GM04504 (cell line): ENCODE measurements at places on chromosomes 5 and 9.

GRCh38 chr5:172453986-172454357 lies 353 bp downstream of the SH3PXD2B start:
- no peak for DNase-seq

DNA sequence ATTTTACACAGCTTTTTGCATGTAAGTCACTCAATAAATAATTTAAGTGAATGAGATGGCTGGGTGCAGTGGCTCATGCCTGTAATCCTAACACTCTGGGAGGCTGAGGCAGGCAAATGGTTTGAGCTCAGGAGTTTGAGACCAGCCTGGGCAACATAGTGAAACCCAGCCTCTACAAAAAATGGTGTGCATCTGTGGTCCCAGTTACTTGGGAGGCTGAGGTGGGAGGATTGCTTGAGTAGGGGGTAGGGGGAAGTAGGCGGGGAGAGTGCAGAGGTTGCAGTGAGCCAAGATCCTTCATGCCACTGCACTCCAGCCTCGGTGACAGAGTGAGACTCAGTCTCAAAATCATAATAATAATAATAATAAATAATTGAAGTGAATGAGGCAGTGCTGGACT lies 10.2 kb downstream of the KLF9 start:
- no peak for DNase-seq

DNA sequence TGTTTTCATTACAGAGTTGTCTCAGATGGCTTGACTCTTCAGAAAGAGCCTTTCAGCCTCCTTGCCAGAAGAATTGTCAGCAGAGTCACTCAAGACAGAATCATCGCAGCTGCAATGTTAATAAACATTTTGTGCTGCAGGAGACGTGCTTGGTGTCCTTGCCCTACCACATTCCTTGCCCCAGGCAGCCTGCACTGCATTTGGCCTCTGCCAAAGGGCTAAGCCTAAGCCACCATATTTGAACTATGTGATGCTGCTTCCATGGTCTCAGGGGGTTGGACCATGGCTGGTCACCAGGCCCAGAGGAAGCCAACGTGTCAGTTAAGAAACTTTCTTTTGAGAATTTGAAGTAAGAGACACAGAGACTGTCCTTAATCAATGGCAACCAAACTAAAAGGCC lies 145.4 kb downstream of the ACTL7B start:
- no peak for DNase-seq

DNA sequence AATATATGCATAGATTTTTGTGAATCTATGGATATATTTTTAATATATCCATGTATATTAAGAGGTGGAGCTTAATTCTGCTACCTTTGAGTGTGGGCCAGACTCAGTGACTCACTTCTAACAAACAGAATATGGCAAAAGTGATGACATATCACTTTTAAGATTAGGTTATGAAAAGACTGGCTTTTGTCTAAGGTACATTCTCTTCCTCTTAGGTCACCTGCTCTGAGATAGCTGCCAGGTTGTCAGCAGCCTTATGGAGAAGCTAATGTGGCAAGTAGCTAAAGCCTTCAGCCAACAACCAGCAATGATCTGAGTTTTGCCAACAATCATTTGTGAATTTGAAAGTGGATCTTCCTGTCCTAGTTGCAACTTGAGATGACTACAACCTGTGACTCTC lies 83.8 kb downstream of the ANKRD31 start:
- no peak for DNase-seq

DNA sequence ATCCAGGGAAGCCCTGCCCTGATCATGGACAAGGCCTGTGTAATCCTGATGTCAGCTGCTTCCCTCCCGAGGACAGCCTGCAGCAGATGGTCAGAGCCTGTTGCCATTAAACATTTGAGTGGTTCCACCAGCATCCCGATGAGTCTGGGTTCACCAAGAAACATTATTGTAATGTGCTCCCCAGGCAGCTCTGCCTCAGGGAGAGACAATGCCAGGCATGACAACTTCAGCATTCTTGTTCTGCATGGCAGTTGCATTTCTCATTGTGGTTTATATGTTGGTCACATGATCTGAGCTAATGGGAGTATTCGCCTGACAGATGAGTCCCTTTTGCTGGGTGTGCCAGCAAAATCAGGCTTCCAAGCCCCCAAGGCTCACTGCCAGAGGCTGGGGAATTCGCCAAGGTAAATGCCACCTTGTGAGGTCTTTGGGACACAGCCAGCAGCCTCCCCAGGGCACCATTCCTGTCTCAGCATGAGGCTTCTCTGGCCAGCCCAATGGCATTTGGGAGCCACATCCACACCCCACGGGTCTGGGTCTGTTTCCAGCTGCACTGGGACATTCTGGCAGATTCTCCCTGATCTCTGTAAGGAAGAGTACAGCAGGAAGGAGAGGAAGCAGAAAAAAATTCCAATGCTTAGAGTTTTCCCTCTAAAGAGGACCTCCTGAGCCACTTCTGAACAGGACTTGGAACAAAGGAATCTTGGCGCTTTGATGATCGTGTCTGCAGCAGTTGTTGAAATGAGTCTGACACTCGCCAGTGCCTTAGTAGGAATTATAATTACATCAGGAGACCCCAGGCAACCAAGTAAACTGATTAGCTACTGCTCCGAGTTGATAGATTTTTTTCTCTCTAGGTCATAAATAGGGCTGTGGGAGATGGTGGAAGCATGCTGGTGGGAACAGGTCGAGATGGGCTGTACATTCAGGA lies 18.7 kb downstream of the KCNIP1 start:
- peak; percentile 34 for DNase-seq

DNA sequence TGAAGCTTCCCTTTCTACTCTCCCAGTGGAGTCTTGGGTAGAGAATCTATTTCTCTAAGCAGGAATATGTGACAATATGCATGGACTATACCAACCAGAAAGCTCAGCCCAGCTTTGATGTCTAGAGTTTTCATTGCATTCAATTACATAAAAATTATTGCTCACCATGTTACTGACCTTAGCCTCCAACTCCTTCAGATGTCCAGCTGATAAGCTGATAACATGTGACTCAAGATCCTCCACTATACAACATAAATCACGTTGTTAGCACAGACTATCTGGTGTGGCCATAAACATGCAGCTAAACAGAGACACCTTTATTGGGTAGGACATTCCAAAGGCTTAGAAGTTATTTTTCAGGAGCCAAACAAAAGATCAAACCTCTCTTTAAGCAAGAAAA lies 1168.2 kb downstream of the CDH12 start:
- DNase-seq, result no peak

DNA sequence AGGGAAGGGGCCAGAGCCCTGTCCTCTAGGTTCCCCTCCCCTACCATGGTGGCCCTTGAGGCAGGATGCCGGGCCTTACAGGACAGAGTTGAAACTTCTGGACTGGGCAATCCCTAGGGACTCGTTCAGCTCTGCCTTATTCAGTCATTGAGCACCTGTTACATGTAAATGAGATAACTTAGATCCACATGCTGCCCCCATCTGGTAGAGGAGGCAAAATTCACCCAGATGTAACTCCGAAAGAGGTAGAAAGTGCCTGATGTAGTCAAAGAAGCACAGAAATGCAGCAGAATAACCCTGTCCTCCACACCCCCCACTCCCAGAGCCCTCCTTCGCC lies 1.5 kb downstream of the GGTA1 start:
- peak; percentile 41 for DNase-seq

DNA sequence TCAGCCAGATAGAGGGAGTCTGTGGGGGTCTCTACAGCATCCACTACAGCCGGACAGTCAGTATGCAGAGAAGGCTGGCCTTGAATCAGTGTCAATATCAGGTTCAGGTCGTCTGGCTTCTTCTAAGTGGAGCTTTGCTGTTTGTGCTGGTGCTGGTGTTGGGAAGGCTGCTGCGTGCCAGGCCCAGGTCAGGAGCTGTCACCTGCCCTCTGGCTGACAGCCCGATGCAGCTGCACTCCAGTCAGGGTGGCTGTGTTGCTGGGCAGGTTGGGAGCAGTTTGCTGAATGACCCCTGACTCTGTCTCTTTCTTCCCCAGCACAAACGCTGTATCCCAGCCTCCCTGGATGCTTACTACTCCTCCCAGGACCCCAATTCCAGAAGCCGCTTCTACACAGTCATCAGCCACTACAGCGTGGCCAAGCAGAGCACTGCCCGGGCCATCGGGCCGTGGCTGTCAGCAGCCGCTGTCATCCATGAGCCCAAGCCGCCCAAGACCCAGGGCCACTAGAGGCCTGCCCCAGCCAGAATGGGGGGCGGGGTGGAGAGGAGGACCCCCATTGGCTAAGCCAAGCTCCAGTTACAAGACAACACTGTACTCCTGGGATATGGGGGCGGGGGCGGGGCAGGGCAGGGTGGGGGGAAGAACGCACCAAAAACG lies 61.6 kb downstream of the NSG2 start:
- no peak for DNase-seq

GRCh38 chr9:12439267-12439666 lies 253.9 kb upstream of the TYRP1 start:
- DNase-seq, result no peak

DNA sequence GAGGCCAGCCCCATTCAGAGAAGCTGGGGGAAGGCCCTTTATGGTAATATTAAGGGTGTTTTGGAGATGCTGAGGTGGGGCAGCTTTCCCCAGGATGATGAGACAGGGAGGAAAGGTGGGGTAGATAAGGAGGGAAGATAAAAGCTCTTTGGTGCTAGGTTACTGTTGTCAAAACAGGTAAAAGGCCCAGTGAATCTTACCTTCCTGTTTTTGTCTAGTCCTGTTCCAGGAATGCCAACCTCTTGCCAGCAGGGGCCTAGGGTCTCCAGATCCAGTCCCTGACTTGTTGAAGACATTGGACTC lies 797 bp upstream of the CCL27 start:
- DNase-seq, result no peak

DNA sequence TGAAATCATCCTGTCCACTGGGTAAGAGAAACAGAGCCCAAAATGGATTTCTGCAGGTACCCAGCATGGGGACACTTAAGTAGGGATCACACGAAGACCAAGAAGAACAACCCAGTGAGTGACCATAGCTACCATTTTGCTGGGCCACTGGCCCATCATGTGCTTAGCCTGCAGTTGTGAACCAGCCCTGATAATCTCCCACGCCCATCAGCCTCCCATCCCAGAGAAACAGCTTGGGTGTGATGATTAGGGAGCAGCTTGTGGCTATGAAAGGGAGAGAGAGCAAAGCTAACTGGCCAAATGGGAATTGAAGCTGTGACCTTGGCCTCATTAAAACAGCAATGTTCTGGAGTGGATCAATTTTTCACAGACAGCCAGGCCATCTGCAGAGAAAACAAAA lies 138.5 kb downstream of the SLC24A2 start:
- no peak for DNase-seq

DNA sequence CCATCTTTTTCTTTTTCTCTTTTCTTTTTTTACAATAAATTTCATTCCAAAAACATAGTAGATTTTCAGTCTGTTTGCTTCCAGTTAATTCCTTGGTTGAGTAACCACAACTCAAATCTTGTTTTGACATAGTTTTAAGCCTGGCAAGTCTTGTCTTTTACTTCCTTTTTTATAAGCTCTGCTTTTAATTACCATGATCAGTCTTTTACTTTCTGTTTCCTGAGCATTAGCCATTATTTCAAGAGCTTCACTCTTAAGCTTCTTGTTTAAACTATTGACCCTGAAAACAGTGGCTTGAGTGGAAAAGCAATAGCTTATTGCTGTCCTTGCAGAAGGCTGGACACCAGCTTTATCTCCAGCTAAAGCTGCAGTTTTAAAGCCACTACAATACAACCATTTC lies 1363.3 kb downstream of the MAT2B start:
- no peak for DNase-seq

DNA sequence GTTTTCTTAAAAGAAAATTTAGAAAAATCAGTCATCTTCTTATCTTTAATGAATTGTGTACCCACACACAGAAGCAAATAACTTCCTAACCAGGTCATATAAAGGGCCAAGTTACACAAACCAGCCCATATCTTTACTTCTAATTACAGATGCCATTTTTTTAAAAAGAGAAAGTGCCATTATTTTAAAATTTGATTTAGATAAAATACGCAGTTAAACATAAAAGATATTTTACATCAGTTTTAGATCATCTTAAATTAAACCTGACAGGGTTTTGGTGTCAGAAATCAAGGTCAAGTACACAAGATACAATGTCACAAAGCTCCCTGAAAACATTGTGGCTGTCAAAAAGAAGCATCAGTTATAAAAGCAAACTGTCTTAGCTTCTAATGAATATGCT lies 129.4 kb downstream of the GNA14 start:
- no peak for DNase-seq

GRCh38 chr9:129981180-129981907 lies 61.6 kb downstream of the FNBP1 start:
- no peak for DNase-seq
